ENCODE measurements at places on chromosomes 3 and 15.

GRCh38 chr3:186705882-186706780, 11.0 kb upstream of the KNG1 start:
- no peak for DNase-seq

GRCh38 chr3:61669668-61670299, 108.4 kb downstream of the PTPRG start:
- DNase-seq: no peak

DNA sequence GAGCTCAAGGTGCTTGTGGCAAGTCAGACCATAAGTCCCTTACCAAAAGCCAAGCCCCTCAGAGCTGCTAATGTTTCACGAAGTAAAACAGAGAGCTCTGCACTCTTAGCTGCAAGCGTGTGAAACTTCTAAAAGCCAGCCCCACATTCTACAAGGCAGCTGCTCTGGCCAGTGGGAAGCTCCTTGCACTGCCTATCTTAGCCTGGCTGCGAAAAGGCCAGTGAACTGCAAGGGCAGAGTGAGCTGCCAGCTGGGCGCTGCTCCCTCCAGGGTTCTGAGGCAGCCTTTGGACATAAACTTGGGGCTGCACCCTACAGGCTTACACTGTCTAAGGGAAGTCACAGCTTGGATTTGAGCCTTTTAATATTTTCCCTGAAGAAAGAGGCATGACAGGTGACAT, 2.2 kb upstream of the MUSTN1 start:
- no peak for DNase-seq

GRCh38 chr3:168034152-168034928, 61.4 kb downstream of the GOLIM4 start:
- no peak for DNase-seq

GRCh38 chr3:3825035-3825434, 25.8 kb downstream of the LRRN1 start:
- DNase-seq: no peak

GRCh38 chr3:119939077-119939476, 155.2 kb downstream of the GSK3B start:
- no peak for DNase-seq

DNA sequence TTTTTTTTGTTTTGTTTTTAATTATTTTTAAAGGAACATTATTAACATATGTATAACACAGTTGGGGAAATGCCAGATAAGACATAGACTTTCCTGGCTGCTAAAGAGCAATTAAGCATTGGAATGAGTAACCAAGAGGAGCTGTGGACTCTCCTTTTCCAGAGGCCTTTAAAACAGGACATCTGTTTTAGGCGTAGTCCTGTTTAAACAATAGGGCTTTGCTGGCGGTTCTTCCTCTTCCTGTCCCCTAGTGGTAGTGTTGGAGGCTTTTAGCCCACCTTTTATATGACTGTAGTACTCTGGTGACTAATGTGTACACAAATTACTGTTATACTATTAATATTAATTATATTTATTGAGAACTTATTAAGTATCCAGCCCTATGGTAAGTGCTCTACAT, 81.9 kb downstream of the PPARG start:
- no peak for DNase-seq

- DNase-seq: no peak
Observed at GRCh38 chr15:62783303-62783957, 259.1 kb upstream of the TPM1 start.

DNA sequence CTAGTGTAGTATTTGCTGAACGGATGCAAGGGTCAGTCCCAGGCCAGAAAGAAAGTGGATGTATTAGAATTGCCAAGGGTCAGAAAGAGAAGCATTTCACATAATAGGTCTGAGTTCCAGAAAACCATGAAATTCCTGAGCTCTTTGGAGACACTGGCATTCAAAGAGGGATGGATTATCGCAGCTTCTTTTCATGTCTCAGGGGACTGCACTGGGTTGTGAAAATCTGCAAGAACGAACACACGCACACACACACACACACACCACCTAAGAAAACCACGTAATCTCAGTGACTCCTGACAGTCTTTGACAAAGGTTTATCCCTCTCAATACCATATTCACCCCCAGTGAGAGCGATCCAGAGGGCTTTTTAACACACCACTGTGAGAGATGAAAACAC, 57.9 kb downstream of the TIPARP start:
- no peak for DNase-seq

DNA sequence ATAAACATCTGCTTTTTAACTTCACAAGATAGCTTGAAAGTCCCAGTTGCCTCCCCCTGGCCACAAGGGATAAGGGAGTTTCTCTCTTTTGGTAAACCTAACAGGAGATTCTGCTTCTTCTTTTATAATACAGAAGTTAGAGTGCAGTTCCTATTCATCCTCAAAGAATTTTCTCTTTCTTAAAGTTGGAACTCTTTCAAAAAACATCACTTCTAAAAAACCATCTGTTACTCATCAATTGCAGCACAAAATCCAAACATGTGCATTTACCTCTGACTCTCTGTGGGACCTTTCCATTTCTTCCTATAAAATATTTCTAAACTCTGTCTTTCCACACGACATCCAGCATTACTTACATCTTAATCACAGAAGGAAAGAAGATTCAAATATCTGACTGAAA, 5.1 kb downstream of the DPH6 start:
- DNase-seq: no peak

- no peak for DNase-seq
Observed at GRCh38 chr15:88020806-88021205, 235.7 kb downstream of the NTRK3 start.

DNA sequence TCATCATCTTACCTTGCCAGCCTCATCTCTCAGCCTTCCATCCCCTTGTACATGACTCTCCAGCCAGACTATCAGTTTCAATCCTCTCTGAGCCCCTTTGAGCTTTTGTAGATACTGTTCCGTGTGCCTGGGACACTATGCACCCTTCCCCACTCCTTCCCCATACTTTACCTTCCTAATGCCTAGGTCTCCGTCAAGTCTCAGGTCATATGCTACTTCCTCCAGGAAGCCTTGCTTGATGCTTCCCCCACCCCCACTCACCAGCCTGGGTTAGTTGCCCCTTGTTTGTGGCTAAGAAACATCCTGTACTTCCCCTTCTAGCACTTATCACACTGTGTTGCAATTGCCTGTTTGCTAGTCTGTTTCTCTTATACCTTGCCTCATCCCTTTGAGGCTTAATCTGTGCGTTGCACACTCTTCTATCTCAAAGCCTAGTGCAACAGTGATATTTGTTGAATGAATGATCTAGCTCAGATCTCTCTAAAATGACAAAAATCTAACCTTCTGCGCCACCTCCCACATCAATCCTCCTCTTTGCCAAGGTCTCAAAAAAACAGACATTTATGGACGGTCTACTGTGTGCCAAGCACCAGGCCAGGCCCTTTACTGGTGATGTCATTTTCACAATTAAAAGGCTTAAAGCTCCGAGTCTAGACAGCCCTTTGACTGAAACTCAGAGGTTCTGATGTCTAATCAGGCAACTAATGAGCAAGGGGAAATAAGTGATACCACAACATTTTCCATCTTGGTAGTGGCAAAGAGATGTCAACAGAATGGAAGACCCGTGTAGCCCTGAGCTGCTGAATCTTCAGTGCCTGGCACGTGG, 6.5 kb upstream of the USP3 start:
- no peak for DNase-seq

GRCh38 chr3:4224331-4224730, 78.8 kb upstream of the SETMAR start:
- DNase-seq: no peak

DNA sequence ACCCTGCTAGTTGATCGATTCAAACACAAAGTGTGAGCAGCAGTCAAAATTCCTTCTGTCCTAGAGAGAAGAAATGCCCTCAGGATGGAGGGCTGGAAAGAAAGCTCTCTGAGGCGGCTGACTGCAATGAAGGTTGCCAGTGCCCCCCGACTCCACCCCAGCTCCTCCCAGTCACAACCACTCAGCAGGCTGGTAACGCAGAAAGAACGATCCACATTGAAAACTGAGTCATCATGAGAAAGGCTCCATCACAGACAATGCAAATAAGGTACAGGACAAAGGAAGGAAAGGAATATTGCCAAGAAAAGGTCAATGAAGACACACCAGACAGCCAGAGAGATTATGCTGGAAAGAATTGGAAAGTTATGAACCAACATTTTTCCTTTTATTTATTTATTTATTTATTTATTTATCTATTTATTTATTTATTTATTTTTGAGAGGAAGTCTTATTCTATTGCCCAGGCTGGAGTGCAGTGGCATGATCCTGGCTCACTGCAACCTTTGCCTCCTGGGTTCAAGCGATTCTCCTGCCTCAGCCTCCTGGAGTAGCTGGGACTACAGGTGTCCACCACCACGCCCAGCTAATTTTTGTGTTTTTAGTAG, 17.4 kb upstream of the VGLL4 start:
- DNase-seq: no peak

- DNase-seq: no peak
Observed at GRCh38 chr15:25735550-25736384, 127.4 kb downstream of the ATP10A start.

DNA sequence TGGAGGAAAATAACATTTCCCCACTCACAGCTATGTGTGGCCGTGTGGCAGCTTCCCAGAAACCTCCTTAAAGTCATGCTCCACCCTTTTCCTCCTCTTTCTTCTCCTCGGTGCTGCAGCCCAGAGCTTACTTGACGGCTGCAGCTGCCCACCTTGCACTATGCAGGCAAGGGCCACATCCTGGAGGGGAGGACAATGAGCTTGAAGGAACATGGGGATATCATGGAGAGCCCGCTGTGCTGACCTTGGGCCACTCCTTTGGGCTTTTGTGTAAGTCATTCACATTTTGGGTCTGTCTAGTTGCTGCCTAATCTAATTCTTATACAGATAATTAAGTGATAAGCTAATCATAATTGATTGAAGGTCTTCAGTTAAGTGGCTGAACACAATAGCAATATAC, 28.0 kb downstream of the PRR20G start:
- no peak for DNase-seq

- no peak for DNase-seq
Observed at GRCh38 chr3:190892395-190892902, 30.0 kb upstream of the GMNC start.

DNA sequence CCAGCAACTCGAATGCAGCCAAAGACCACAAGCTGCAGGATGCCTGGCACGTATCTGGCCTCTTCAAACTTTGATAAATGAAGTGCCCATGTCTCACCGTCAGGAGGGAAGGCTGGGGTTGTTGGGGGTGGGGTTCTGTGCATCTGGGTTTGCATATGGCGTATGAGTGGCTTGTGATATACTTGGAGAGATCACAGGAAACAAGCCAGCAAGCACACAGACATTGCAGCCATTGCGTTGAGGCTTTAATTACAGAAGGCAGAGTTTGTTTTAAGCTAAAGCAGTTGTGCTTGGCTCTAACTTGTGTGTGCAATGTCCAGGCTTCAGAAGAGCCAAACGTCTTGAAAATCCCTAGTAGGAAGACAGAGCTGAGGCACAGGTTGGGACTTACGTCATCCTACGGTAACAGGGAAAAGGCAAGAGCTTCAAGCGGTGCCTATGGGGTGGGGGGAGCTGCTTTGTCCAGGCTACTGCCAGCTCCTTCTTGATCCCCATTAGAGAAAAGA, 109.2 kb downstream of the ASB7 start:
- no peak for DNase-seq

DNA sequence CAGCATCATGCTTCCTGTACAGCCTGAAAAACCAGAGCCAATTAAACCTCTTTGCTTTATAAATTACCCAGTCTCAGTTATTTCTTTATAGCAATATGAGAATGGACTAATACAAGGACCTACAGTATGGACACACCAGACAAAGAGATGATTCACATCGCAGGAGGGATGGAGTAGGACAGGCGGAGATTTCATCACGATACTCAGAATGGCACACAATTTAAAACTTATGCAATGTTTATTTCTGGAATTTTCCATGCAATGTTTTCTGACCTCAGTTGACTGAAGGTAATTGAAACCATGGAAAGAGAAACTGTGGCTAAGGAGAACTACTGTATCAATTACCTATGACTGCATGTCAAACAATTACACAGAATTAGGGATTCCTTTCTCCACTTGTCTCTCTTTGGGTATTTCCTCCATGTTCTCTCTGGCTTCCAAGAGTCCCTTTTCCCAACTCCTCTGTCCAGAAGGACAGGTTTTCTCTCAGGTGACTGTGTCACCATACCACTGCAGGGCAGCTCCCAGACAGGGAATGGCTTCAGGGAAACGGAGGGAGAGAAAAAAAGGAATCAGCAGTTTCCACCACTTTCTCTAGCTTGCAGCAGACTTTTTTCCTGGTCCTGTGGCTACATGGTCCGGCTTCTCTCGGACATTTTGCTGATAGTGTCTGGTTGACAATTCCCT, 3.0 kb upstream of the ANO10 start:
- DNase-seq: no peak

DNA sequence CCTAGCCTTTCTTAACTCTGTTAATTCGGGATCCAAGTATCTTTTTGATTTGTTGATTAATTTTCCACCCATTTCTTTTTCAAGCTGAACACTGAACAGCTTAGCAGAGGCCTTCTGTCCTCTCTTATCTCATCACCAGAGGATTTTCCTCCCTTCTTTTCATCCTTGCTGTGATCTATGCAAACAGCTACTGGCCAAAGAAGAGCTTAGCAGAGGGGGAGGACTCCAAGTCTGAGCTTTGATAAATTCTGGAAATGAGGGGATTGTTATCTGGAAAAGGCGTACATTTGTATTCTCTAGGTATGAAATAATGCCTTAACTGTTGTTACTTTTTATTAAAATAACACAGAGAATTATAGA, 13.4 kb downstream of the DZIP3 start:
- no peak for DNase-seq

DNA sequence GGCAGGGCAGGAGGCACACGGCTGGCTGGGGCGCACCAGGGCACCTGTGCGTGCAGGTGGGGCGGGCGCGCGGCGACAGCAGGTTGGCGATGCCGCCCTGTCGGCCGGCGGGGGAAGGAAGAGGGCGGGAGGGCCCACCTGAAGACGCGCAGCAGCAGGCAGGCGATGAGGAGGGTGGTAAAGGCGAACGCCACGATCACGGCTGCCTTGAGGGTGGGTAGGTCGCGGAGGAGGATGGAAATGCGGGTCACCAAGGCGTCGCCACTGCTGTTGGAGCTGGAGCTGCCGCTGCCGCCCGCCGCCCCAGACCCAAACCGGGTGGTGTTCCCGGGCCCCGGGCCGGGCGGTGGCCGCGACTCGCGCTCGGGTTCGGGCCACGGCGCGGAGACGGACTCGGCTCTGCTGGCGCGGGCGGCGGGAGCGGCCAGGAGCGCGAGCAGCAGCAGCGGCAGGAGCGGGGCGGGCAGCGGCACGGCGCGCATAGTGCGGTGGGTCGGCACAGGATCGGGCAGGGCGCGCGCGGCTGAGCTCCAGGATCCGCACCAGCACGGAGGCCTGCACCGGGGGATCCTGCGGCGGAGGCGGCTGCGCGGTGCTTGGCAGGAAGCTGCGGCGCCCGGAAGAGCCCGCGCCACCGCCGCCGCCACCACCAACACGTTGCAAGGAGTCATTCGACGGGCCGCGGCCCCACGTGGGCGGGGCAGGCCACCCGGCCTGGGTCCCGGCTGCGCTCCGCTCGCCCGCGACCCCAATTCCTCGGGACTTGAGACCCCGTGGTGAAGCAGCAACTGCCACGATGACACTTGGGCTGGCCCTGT, at the start of gene FAM174B:
TSS of gene FAM174B (minus strand) at position 598 of the 818 bp plus-strand sequence.
- DNase-seq: no peak
